ENCODE measurements at places on chromosomes 12 and 14.
A peak's percentile ranks its signal among the peaks of the same experiment; 100 is the strongest.

DNA sequence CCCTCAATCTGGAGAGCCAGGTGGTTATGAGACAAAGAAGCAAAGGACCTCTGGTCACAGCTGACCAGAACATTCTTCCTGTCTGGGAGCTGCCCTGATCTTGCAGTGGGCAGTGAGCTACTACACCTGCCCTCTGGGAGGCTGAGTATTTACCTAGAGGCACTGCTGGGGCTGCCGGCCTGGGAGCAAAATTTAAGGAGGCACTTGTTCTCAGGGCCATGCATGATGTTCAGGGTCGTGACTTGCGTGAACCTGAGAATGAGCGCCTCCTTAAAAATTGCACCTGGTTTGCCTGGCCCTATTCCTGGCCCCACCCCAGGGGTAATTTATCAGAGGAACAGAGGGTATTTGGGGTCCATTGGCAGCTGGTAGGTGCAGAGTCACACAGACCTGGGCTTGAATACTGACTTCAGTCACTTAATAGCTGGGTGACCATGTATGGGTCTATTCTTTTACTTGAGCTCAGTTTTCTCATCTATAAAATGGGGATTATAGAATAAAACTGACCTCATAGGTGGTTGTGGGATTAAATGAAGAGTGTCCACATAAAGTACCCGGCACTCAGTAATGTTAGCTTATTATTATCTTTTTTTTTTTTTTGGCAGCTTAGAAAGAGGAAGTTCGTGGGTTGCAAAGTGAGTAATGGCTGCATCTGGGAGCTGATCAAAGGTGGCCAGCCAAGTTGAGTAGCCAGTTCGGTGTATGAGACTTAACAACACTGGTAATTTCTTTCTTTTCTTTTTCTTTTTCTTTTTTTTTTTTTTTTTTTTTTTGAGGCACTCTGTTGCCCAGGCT is 107.4 kb upstream of the MED13L start:
- peak; percentile 24 for DNase-seq

DNA sequence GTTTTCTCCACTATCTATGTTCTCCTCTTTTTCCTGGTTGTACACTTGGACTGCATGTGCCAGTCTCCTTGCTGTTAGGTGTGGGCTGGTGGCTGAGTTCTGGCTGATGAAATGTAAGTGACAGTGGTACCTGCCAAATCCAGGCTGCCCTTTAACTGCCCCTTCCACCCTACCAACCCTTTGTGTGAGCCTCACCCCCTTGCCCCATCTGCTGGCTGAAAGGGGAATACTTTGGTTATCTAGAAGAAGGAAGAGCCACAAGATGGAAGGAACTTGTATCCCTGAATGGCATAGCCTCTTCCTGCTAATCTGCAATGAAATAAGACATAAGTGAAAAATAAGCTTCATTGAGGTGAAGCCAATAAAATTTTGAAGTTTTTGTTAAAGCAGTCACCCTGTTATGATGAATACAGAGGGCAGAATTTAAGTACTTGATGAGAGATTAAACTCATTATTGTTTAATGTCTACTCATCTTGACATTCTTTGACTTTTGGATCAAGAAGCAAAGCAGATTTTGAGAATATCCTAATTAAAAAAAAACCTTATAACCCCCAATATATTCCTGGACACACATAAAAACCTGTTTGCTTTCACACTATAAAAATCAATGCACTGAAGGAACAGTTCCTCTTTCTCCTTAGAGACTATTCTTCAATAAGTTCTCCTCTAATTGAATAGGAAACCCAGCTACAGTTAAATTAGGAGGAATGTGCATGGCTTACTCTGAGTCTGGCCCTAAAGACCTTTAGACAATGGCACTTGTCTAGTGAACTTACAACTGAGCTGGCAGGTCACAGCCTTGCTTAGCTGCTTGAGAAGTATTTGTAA is 262.6 kb upstream of the BTG1 start:
- no peak for DNase-seq

- no peak for DNase-seq
Measured at GRCh38 chr12:2358986-2359658, 306.3 kb downstream of the CACNA1C start.

- no peak for DNase-seq
Measured at GRCh38 chr12:57389033-57389432, 41.8 kb downstream of the R3HDM2 start.

DNA sequence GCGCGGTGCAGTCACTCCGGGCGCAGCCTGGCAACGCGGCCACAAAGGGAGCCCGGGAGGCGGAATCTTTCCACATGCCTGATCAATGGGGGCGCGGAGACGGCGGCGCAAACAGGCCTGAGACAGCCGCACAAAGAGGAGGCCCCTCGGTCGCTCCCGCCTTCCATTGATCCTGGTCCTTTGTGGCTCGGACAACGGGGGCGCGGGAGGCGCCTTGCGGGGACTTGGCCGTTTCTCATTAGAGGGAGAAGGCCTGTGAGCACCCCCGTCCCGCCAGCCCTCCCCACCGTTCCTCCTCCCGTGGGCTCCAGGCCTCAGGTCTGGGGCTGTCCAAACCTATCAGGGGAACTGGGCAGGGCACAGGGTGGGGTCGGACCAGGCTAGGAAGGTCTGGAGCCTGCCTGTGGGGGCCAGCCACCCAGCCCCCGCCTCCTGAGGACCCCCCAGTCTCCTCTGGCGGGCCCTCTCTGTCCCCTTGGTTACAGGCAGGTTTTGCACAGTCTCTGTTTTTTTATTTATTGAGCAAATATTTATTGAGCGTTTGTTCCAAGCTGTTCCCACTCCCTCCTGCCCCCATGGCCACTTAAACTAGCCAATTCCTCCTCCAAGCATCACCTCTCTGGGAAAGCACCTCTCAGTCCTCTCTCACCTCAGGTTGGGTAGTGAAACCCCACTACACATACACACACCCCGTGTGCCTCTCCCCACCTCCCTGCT is 29.0 kb upstream of the MSI1 start:
- no peak for DNase-seq

DNA sequence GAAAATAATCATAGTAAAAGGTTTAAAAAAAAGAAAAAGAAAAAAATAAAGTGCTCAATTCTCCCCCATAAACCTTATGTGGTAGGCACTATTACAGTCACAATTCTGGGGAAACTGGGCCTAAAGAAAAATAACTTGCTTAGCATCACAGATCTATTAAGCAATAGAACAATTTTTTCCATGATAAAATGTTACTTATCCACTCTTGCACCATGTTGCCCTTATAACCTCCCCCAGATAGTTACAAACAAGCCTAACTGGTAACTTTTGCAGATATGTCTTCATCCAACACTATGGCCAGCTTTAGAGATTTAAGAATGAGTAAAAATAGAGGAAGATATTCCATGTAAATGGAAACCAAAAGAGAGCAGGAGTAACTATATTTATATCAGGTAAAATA is 164.8 kb downstream of the DUSP6 start:
- no peak for DNase-seq
